Heart right ventricle (tissue), 16 donors: ENCODE measurements at places on chromosomes 16 and 17. TPM values are rescaled to one million over a fixed set of nuclear protein-coding genes. Genes with fewer than 3 reads are reported as not detected.

GRCh38 chr16:75265911-75266701, 14.7 kb upstream of the BCAR1 start:
- DNase-seq, result peak; percentile 82

GRCh38 chr16:13866073-13866472, 53.9 kb upstream of the ERCC4 start:
- DNase-seq, result peak; percentile 71

GRCh38 chr16:81521141-81521626, 76.6 kb downstream of the CMIP start:
- DNase-seq, result no peak

GRCh38 chr16:20799599-20799998, 6.7 kb downstream of the ERI2 start:
- no peak for DNase-seq

GRCh38 chr17:57930239-57930638, 25.0 kb downstream of the CUEDC1 start:
- DNase-seq, result no peak

DNA sequence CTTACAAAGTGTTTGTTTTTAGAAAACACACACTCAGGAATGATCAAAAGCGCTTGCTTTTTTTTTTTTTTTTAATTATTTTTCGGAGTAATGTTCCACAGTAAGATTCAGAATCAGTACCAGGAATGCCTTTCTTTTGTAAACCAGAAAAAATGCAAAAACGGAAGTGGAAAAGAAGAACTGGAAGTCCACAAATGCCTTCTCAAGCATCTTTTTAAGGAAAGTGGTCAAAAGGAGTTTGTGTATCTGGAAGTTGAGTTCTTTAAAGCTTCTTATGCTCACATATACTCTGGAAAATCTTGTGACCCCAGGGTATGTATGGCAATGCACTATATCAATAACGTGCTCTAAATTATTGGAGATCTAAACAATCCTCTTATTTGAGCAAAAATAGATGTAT, 126.0 kb downstream of the ABCA8 start:
- no peak for DNase-seq

GRCh38 chr16:64440005-64440404, 681.9 kb downstream of the CDH11 start:
- no peak for DNase-seq

GRCh38 chr16:4940719-4941118, 3.8 kb upstream of the PPL start:
- no peak for DNase-seq

GRCh38 chr17:50268743-50269275, 5.5 kb upstream of the TMEM92 start:
- DNase-seq, result no peak

DNA sequence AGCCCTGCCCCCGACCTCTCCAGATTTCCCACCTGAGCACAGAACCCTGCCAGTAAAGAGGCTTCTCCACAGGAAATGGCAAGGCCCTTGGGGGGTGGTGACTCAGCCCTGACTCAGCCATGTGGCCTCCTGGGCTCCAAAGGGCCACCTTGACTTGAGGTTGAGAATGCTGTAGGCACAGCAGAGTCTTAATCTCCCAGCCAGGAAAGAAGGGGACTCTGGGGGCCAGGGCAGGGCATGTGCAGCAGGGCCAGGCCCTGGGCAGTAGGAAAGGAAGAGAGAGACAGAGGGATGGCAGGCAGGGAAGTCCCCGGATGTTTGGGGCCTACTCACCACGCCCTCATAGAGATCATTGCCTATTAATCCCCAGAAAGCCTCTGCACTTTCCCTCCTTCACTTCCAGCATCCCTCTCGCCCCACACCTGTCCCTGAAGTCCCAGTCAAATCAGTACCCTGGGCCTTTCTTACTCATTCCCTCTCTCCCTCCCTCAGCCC, 4.8 kb upstream of the ITGA3 start:
- DNase-seq, result no peak

DNA sequence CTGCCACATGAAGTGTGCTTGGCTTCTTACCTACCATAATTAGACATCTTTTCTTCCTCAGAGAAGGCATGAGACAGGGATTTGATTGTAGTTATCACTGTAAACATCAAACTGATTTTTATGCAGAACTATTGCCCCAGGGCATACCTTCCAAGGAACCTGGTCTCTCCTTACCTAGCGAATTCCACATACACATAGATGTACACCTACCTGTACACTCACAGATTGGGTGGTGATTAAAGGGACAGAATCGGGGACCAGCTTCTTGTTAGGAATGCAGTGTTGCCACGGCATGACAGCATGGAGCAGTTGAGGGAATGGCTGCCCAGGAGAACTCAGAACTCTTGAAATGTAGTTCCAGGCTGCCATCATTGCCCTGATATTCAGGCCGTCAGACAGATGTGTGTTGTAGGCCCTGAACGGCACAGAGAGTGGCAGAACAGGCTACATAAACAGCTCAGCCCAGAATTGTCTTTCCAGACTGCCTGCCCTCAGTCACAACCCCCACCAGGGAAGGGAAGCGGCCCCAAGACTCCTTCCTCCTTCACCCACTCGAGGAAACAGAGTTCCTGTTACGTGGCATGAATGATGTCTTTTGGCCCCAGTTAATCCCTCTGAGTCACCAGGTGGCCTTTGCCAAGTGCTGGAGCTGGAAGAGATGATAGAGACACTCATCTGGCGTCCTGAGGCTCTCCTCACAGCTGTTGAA, 17.8 kb upstream of the NAGLU start:
- DNase-seq, result peak; percentile 64

GRCh38 chr16:28491230-28491969, 474 bp downstream of the CLN3 start:
- DNase-seq, result peak; percentile 45

- DNase-seq, result no peak
These were observed 3.7 kb downstream of the BAHCC1 start for GRCh38 chr17:81398832-81399411.

DNA sequence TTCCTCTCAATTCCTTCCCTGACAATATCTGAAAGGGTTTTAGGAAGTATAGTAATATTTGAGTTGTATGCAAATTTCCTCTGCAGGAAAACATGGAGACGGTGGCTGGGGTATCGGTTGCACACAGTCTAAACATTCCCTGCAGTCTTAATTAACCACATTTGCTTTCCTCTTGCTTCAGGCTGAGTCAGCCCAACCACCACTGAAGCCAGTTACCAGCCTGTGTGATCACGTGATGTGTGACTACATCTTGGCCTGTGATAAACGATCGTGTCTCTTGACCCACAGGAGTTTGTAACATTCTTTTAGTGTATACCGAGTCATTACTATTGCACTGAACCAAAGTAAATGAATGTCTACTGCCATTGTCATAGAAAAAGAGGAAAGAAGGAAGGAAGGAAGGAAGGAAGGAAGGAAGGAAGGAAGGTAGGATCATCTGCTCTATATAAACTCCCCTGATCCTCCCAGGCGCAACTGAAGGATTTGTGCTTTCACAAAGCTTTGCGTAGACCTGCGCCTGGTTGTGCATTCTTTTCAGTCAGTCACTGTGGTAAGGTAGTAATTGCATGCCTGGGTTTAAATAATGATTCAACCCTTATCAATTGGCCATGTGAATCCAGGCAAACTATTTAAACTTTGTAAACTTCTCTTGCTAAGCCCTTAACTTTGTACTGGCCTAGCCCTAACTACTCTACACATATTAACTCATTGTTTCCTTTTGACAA, 280.6 kb upstream of the SALL1 start:
- no peak for DNase-seq

GRCh38 chr17:31699281-31699680, 159.8 kb downstream of the COPRS start:
- DNase-seq, result no peak

DNA sequence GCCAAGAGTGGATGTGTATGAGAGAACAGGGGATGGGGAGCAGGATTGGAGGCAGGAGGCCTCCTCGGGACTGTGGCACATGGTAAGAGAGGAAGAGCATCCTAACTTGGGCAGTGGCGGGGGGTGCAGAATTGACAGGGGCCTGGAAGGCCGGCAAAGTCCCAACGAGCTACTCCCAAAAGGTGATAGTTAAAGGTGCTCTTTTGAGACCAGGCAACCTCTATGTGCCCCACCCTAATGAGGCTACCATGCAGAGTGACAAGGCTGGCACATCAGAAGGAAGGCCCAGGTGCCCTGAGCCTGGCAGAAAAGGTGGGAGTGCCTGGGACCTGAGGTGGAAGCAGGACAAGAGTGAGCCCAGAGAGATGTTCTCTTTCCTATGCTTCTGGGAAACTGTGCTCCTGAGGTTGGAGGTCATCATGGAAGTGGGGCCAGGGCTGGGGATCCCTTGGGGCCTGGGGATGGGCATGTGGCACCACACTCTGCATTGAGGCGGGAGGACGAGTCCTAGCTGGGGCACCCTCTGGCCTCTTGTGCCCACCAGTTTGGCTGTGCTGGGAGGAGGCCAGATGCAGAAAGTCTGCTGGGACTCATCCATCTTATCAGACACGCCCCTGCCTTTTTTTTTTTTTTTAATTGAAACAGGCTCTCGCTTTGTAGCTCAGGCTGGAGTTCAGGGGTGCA, 5.9 kb downstream of the RAB11FIP4 start:
- no peak for DNase-seq

DNA sequence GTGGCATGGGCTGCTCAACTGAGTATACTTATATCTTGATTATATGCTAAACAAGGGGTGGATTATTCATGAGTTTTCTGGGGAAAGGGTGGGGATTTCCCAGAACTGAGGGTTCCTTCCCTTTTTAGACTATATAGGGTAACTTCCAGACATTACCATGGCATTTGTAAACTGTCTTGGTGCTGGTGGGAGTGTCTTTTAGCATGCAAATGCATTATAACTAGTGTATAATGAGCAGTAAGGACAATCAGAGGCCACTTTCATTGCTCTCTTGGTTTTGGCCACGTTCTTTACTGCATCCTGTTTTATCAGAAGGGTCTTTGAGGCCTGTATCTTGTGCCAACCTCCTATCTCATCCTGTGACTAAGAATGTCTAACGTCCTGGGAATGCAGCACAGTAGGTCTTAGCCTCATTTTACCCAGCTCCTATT, 12.0 kb downstream of the PRR11 start:
- DNase-seq, result no peak

GRCh38 chr17:51056813-51057510, 63.7 kb downstream of the SPAG9 start:
- DNase-seq, result peak; percentile 51

DNA sequence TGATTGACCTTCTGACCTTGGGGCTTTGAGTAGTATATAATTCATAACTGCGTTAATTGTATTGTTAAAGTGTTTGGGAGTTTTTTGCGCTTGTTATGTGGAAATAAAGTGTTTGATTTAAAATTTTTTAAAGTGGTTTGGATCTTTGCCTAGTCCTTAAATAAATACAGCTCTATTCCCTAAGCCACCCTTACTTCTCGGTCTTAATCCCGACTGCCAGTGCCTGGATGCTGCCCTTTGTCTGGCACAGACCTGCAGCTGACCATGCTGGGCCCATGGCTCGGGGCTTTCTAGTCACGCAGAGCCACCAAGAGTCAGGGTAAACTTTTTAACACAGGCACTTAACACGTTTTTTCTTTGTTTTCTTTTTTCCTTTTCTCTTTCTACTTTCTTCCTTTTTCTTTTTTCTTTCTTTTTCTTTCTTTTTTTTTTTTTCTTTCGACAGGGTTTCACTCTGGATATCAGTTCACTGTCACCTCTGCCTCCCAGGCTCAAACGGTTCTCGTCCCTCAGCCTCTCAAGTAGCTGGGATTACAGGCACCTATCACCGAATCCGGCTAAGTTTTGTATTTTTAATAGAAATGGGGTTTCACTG, 19.6 kb upstream of the SLC5A11 start:
- DNase-seq, result no peak

DNA sequence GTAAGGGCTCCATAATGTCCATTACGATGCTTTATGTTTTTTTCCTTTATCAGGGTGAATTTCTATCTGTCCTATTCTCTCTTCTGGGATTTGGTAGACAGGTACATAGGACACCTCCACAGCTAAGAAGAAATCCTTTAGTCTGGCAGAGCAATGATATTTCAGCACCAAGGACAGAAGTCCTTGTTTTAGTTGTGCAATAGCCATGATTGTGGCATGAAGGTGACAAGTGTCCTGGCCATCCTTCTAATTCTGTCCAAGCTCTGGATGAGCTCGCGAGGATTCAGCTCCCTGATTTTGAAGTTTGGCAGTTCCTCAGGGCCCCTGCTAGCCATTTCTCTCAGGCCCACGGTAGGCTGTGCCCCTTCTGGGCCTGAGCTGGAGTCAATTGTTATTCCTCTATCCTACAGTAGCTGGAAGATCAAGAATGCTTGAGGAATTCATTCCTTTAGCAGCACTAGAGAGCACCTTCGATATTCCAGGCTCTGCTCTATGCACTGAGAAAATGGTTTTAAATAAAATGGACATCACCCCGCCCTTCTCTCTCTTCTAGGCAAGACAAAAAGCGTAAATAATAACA, 320.8 kb downstream of the XYLT1 start:
- no peak for DNase-seq

- no peak for DNase-seq
These were observed 825 bp downstream of the HEATR6 start for GRCh38 chr17:60077672-60078519.

DNA sequence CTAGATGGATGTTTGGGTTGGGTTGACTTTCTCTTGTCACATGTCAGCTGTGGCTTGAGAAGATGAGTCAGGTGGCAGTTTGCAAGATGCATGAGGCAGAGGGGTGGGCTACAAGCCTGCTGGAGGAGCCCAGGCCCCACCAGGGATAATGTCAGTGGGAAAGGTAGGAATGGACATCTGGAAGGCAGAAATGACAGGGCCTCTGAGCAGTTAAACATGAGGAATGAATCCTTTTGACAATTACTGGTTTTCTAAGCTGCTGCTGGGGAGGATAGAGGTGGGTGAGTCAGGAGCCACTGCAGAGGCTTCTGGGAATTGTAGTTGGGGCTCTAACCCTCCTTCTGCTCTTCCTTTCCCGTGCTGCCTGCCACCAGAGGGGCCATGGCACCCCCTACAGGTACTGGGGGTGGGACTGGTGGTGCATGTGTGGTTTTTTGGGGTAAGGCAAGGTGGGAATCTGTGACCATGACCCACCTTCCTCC, 15.7 kb downstream of the SLC52A1 start:
- no peak for DNase-seq

Gene HYDIN
- total RNA-seq, result 1.3 TPM

Gene CA4
- total RNA-seq, result 11.9 TPM

Gene C16orf82
- total RNA-seq, result not detected

Gene ITGA2B
- 1.00 TPM for total RNA-seq

Gene ADAMTS18
- total RNA-seq, result not detected

Gene CDYL2
- 1.8 TPM for total RNA-seq

Gene WSB1
- total RNA-seq, result 94.2 TPM
